CD4-positive, alpha-beta T cell (primary cell): ENCODE measurements at places on chromosomes 7 and 10.

- DNase-seq: no peak
- no peaks in the 10 kb centered on the region for H3K36me3 ChIP-seq
- H3K27ac ChIP-seq: no peak overlapping the region
Measured at GRCh38 chr7:135277161-135277560, 43.5 kb downstream of the STRA8 start.

GRCh38 chr10:77513781-77514331, 123.8 kb downstream of the KCNMA1 start:
- H3K36me3 ChIP-seq: no peaks in the 10 kb centered on the region
- no peak overlapping the region for H3K4me3 ChIP-seq
- H3K27ac ChIP-seq: no peak overlapping the region
- no peaks in the 10 kb centered on the region for H3K4me1 ChIP-seq
- H3K27me3 ChIP-seq: peaks cover 3% of the 10 kb centered on the region

- H3K27me3 ChIP-seq: no peaks in the 10 kb centered on the region
- no peaks in the 10 kb centered on the region for H3K4me1 ChIP-seq
- H3K4me3 ChIP-seq: no peak overlapping the region
- no peak for DNase-seq
- no peaks in the 10 kb centered on the region for H3K36me3 ChIP-seq
Measured at GRCh38 chr7:391961-392524, 102.1 kb downstream of the FOXL3 start.

DNA sequence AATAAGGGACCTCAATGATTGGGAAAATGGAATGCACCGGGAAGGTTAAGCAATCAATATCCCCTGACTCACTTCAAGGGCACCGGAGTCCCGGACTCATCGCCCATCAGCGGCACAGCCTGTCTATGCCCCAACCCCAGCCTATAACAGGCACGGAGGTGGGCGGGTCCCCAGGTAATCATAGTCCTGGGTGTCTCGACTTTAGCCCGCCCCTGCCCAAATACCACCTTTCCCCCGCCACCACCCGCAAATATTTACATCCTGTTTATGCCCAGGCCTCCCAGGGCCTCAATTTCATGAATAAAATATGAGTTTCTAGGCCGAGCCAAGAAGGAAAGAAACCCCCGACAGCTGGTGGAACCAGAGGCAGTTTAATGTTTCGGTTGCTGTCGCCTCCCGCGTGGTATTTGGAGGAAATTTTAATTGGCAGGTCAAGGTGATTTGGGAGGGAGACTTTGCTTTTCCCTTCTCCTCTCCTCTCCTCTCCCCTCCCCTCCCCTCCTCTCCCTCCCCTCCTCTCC, 15.6 kb upstream of the RFC2 start:
- no peaks in the 10 kb centered on the region for H3K36me3 ChIP-seq
- H3K27ac ChIP-seq: no peak overlapping the region
- H3K4me1 ChIP-seq: peaks cover 11% of the 10 kb centered on the region
- H3K27me3 ChIP-seq: no peaks in the 10 kb centered on the region

DNA sequence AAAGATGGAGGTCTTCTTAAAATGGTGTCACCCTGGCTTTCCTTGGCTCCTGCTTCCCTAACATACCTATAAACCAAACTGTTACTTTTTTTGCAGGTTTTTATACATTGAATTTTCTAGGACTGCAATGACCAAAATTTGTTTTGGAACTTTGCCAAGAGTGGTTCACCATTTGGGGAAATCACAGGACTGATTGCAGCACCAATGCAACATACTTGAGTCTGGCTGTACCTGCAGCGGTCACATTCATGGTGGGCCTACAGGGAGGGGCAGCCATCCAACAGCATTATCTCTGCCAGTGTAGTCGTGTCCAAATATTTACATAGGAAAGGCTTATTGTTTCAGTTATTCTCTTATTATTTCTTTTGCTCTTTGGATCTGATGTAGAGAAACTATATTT, 69.0 kb downstream of the HACD1 start:
- no peak overlapping the region for H3K4me3 ChIP-seq
- no peaks in the 10 kb centered on the region for H3K27me3 ChIP-seq
- no peaks in the 10 kb centered on the region for H3K4me1 ChIP-seq
- DNase-seq: no peak
- no peaks in the 10 kb centered on the region for H3K36me3 ChIP-seq
- no peak overlapping the region for H3K27ac ChIP-seq

- H3K27ac ChIP-seq: no peak overlapping the region
- H3K4me1 ChIP-seq: no peaks in the 10 kb centered on the region
Measured at GRCh38 chr10:121543545-121543944, 54.7 kb downstream of the FGFR2 start.

GRCh38 chr7:30148951-30149459, 14.2 kb downstream of the MTURN start:
- peak overlapping the region; percentile 37 for H3K4me3 ChIP-seq
- no peak overlapping the region for H3K27ac ChIP-seq
- DNase-seq: peak; percentile 70
- H3K4me1 ChIP-seq: peaks cover 15% of the 10 kb centered on the region

DNA sequence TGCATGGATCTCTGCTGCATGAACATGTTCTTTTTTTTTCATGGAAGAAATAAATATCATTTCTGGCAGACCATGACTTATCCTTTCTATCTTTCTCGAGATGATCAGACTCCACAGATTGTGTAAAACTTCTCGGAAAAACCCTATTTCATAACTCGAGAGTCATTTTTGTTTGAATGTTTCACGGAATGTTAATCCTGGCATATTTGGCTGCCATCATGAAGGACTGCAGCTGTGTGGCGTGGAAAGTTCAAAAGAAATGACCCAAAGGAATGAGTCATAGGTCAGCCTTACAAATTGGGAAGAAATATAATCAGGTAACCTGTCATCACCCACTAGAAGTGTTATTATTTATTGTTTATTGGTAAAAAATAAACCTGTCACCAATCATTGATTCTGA, 566.8 kb downstream of the SDK1 start:
- H3K36me3 ChIP-seq: no peaks in the 10 kb centered on the region
- no peaks in the 10 kb centered on the region for H3K4me1 ChIP-seq
- no peaks in the 10 kb centered on the region for H3K27me3 ChIP-seq

DNA sequence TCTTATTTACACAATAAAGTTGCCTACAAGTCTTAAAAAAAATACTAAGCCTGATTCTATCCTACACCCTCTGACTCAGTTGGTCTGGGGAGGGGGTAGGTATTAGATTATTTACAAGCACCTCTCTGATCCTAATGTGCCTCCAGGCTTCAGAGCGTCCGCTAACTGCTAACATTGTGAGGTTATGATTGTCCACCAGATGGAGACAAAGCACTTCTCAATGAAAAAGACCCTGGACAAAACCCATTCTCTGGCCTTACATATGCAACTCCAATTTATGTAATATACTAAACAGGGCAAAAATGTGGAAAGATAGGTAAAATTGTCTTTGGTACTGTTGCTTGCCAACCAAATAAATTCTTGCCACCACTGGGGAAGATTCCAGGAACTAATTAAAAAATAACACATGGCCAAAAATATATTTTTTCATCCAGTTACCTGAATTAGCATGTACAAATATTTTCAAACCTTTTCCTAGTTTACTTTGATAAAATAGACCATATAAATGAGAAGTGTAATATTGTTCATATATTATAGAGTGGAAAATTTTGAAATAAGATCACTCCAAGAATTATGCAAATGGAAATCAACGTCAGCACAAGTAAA, 92.4 kb downstream of the KIF20B start:
- H3K4me1 ChIP-seq: no peaks in the 10 kb centered on the region
- no peak overlapping the region for H3K4me3 ChIP-seq
- H3K36me3 ChIP-seq: no peaks in the 10 kb centered on the region
- no peak overlapping the region for H3K27ac ChIP-seq

GRCh38 chr10:93820434-93820833, 62.7 kb downstream of the LGI1 start:
- no peaks in the 10 kb centered on the region for H3K4me1 ChIP-seq
- DNase-seq: no peak
- no peaks in the 10 kb centered on the region for H3K36me3 ChIP-seq
- peaks cover 17% of the 10 kb centered on the region for H3K27me3 ChIP-seq
- H3K4me3 ChIP-seq: no peak overlapping the region

DNA sequence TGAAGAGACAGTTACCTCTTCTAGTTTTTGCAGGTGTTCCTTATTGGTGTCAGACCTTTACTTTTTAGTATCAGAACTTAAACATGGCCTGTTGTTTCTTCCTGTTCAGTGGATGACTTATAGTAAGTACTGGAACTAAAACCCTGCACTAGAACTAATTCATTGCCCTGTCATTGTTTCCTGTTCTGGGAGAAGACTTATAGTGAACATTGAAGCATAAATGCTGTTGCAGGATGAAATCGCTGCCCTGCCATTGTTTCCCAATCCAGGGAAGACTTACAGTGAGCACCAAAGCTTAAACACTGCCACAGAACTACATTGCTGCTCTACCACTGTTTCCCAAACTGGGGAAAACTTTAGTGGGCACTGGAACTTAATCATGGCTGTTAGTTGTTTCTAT, 13.1 kb downstream of the IPMK start:
- H3K27me3 ChIP-seq: no peaks in the 10 kb centered on the region
- H3K36me3 ChIP-seq: no peaks in the 10 kb centered on the region
- no peak overlapping the region for H3K27ac ChIP-seq

- peaks cover 6% of the 10 kb centered on the region for H3K4me1 ChIP-seq
- peak; percentile 49 for DNase-seq
- H3K27me3 ChIP-seq: no peaks in the 10 kb centered on the region
- H3K4me3 ChIP-seq: no peak overlapping the region
Measured at GRCh38 chr7:7176406-7177043, 5.8 kb upstream of the C1GALT1 start.

DNA sequence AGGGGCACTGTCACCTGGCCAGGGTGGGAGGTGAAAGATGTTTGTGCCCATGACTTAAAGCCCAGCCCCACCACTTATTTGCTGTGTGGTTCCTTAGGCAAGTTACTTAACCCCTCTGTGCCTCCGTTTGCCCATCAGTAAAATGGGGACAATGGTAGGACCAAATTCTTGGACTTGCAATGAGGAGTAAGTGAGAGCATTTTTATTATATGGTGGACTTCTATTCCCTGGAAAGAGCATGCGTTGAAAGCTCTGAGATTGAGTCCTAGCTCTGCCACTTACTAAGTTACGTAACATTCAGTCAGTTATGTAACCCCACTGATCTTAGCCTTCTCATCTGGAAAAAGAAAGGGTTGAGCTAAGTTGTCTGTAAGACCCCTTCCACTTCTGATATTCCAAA, 18.8 kb downstream of the VSIR start:
- peak overlapping the region; percentile 86 for H3K27ac ChIP-seq
- H3K4me1 ChIP-seq: peaks cover 100% of the 10 kb centered on the region
- DNase-seq: no peak
- peaks cover 77% of the 10 kb centered on the region for H3K36me3 ChIP-seq
- H3K27me3 ChIP-seq: no peaks in the 10 kb centered on the region

- DNase-seq: no peak
- H3K27ac ChIP-seq: no peak overlapping the region
- no peaks in the 10 kb centered on the region for H3K36me3 ChIP-seq
- H3K4me3 ChIP-seq: no peak overlapping the region
- no peaks in the 10 kb centered on the region for H3K4me1 ChIP-seq
- H3K27me3 ChIP-seq: no peaks in the 10 kb centered on the region
Measured at GRCh38 chr10:18005445-18005780, 53.7 kb downstream of the SLC39A12 start.

- H3K4me3 ChIP-seq: no peak overlapping the region
- H3K27ac ChIP-seq: no peak overlapping the region
- no peaks in the 10 kb centered on the region for H3K4me1 ChIP-seq
- no peaks in the 10 kb centered on the region for H3K27me3 ChIP-seq
- no peak for DNase-seq
Measured at GRCh38 chr10:100333661-100334440, 3.8 kb upstream of the PKD2L1 start.

DNA sequence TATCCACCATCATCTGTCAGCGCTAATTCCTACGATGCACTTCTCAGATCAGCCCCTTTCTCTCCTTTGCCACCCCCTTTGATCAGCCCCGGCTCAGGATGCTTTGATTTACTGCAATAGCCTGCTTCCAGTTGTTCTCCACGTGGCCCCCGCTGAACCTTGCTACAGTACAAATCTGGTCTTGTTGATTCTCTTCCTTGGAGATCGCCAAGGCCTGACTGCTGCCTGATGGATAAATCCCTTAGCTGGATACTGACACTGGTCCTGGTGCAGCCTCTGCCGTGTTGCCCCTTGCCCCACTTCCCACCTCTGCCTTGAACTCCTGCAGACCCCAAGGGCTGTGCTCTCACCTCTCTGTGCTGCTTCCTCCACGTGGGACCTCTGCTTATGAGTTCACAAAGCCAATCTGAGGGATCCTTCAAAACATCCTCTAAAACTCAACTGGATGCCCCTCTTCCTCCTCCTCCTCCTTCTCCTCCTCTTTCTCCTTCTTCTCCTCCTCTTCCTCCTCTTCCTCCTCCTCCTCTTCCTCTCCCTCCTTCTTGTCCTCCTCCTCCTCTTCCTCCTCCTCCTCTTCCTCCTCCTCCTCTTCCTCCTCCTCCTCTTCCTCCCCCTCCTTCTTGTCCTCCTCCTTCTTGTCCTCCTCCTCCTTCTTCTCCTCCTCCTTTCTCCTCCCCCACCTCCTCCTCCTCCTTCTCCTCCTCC, 15.3 kb downstream of the PLXNA4 start:
- no peak overlapping the region for H3K27ac ChIP-seq
- H3K27me3 ChIP-seq: peaks cover 17% of the 10 kb centered on the region
- H3K4me1 ChIP-seq: no peaks in the 10 kb centered on the region
- no peaks in the 10 kb centered on the region for H3K36me3 ChIP-seq
- H3K4me3 ChIP-seq: no peak overlapping the region

- no peak for DNase-seq
- no peak overlapping the region for H3K27ac ChIP-seq
- H3K36me3 ChIP-seq: no peaks in the 10 kb centered on the region
Measured at GRCh38 chr7:90078921-90079320, 75.3 kb upstream of the STEAP1 start.

DNA sequence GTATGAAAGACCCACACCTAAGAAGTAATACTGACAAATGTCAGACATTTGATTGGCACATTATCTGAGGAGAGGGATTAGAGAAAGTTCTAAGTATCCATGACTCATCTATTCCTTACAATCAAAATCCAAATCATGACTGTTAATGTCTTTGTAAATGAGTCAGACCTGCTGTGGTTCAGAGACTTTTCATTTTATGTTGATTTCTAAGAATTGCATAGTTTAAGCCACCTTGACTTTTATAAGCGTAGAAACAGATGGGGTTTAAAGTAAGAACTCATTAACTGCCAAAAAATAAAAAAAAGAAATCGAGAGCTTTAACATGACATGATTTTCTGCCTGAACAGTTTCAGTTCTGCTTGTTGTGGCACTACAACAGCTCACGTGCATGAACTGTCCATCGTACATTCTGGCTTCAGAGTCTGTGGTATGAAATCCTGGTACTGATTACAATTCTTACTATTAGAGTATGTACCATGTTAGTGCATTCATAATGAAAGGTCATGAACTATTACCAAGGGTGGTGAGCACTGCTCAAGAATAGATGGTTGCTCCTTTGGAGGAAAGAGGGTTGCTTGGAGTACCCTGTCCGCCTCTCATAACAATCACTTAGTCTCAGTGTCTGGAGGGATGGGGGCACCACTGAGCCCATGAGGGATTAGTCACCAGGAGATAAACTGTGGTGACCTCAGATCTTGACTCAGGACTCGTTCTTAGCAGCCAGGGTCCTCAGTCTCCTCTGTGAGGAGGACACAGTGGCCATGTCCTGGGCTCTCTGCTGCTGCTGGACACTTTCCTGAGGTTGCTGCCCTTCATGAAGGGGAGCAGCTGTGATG, 42.2 kb downstream of the ACSM6 start:
- no peak for DNase-seq
- no peaks in the 10 kb centered on the region for H3K4me1 ChIP-seq
- no peak overlapping the region for H3K4me3 ChIP-seq
- H3K27ac ChIP-seq: no peak overlapping the region
- no peaks in the 10 kb centered on the region for H3K36me3 ChIP-seq

GRCh38 chr10:125148528-125148927, 11.8 kb downstream of the CTBP2 start:
- no peaks in the 10 kb centered on the region for H3K36me3 ChIP-seq
- no peak overlapping the region for H3K4me3 ChIP-seq
- no peaks in the 10 kb centered on the region for H3K4me1 ChIP-seq
- H3K27ac ChIP-seq: no peak overlapping the region
